SHP77 treated with DMSO at 0.1 percent for 48 hours (cell line): ENCODE measurements at places on chromosomes 1 and 21.

DNA sequence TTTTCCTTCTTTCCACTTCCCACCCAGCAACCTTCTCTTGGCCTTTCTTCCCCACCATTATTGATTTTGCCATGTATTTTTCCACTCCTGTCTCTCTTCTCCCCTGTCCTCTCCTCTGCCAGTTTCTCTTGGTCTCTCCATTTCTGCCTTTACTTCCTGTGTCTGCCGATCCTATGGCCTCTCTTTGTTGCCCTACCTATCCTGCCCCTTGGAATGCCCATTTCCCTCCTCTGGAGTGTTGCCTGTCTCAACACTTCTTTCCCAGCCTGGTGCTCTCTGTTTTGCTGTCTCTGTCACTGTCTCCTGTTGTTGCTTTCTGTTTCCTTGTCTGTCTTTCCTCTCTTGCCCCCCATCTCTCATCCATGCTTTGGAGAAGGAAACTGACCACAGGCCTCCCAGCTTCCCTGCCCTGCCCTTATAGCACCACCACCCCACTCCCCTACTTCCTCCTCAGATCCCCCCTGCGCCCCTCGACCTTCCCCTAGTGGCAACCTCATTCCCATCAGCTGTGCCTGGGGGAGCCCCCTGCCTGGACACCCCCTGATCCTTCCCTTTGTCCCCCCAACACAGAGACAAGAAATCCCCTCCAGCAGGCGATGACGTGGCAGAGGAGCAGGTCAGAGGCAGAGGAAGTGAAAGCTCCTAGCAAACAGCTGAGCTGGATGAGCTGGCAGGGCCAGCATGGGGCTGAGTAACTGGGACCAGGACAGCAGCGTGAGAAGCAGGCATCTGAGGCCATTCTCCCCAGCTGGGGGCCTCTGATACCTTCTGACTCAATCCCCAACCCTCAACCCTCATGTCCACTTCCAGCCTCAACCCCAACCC lies 6.6 kb upstream of the ETV3L start:
- no peak for DNase-seq

DNA sequence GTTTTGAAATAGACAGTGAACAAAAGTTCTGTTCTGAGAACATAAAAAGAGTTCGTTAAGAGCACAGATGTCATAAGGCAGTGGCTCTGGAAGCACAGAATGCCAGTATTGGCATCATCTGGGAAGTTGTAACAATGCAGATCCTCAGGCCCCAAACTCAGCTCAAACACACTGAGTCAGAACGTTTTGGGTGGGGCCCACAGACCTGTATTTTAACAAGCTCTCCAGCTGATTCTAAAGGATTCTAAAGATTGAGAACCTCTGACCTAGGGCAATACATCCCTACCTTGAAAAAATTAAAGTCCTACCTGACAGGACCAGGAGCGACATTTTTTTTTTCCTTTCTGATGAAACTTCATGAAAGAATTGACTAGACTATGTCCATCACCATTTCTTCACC lies 13.2 kb downstream of the ARHGEF11 start:
- DNase-seq = no peak

GRCh38 chr1:54743416-54744226 lies 20.7 kb downstream of the PARS2 start:
- DNase-seq = no peak

GRCh38 chr1:112075566-112075965 lies 86.1 kb upstream of the KCND3 start:
- no peak for DNase-seq

- DNase-seq = no peak
Observed at GRCh38 chr1:22168412-22168973, 25.6 kb upstream of the WNT4 start.

DNA sequence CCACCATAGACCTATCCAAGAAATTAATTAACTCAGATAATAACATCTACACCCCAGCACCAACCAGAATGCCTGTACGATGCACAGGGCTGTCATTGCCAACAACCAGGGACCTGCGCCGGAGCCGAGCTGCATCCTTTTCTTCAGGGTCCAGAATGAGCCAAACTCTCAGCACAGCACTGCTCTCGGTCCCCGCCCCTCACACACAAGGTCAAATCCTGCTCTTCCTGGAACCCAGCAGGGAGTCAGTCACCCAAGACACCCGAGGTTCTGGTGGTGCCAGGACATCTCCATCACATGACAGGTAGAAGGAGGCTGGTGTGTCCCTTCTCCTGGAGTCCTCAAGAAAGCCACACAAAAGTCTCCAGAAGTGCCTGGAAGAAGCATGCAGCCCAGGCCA lies 31.9 kb downstream of the NPHP4 start:
- no peak for DNase-seq

GRCh38 chr1:102190429-102190828 lies 193.7 kb upstream of the OLFM3 start:
- DNase-seq = no peak

DNA sequence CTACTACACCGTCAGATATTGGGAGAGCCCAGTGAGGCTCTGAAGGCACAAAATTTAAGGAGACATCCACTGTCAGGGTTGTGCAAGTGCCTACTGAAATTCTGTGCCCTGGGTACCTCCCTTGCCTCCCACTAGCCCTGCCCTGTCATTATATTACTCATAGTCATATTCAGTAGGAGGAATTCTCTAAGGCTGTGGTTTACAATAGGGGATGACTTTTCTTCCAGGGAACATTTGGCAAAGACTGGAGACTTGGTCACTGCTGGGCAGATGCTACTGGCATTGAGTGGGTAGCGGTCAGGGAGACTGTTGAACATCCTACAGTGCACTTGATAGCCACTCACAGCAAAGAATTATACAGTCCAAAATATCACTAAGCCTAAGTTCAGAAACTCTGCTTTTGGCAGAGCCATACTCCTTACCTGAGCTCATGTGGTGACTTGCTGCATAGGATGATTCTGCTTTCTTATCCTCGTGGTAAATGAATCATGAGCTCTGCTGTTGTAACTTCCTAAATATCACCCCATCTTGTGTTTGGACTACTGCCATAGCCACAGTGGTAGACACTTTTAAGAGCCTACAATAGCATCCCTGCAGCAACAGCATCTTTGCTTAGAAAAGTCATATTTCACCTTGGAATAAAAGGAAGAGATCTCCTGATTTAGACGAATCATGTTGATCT lies 563.4 kb upstream of the PLXNA2 start:
- DNase-seq = no peak

GRCh38 chr1:183248989-183249691 lies 63.1 kb downstream of the LAMC2 start:
- no peak for DNase-seq

- DNase-seq = no peak
Observed at GRCh38 chr1:110065841-110066240, 4.6 kb downstream of the ALX3 start.

- DNase-seq = no peak
Observed at GRCh38 chr21:43827015-43827611, 37.7 kb downstream of the RRP1 start.

GRCh38 chr21:26732432-26733221 lies 112.6 kb downstream of the ADAMTS1 start:
- no peak for DNase-seq

DNA sequence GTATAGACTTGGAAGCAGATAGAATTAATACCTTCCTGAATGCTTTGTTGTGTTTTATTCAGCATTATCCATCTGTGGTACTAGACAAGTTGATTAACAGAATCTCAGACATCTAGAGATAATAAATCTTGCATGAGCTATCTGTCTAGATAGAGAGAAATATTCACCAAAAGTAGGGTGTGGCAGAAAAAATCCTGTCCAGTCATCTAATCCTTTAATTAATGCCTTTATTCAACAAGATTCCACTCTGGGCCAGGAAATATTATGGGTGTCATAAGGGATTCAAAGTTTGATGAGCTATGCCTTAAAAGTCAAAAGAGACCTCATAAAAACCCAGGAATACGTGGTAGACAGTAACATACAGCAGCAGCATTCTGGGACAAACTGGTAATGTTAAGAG lies 601.2 kb downstream of the LMO4 start:
- DNase-seq = no peak

DNA sequence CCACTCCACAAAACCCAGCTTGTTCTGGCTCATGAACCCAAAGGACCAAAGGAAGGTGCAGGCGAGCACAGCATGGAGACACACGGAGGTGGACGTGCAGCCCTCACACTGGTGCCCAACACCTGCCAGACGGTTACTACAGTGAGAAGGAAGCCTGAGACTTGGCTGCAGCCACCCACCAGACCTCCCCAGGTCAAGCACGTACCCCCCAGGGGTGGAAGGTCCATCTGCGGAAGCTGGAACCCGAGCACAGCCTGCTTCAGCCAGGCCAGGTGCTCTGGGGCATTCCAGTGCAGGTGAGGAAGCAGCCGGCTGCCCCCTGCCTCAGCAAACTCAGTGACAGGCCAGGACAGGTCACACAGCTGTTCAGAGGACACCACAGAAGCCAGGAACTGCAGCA lies 16.0 kb upstream of the LSS start:
- no peak for DNase-seq

DNA sequence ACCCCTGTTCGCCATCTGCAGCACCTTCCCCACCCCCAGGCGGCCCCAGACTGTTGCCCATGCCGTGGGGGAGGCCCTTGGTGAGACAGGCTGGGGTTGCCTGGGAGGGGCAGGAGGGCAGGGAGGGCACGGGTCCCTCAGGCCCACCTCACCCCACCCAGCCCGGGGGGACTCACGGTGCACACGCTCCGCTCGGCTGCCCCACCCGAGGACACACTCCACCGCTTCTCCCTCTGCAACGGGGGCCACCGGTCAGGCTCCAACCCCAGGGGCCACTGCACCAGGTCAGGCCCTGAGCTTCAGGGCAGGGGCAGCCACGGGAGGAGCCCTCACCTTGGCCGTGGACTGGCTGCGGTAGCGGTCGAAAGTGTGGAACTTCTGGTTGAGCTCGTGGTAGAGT lies 24.0 kb upstream of the COL16A1 start:
- DNase-seq = no peak

- no peak for DNase-seq
Observed at GRCh38 chr1:153792631-153793041, 17.4 kb downstream of the SLC27A3 start.

- DNase-seq = no peak
Observed at GRCh38 chr1:26994020-26994786, 711 bp downstream of the TRNP1 start.

DNA sequence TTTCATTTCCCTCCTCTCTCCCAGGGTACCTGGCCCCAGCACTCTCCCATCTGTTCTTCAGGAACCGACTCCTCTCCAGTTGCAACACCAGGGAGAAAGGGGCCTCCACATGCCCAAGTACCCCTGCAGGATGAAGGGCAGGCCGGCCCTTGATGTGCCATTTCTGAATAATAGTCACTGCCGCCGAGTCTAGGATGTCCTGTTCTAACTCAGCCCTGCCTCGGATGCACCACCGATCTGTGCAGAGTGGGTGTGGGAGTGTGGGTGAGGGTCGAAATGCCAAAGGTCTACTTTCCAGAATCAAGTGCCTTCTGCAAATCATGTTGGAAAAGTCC lies 25.4 kb upstream of the SPSB1 start:
- DNase-seq = no peak

DNA sequence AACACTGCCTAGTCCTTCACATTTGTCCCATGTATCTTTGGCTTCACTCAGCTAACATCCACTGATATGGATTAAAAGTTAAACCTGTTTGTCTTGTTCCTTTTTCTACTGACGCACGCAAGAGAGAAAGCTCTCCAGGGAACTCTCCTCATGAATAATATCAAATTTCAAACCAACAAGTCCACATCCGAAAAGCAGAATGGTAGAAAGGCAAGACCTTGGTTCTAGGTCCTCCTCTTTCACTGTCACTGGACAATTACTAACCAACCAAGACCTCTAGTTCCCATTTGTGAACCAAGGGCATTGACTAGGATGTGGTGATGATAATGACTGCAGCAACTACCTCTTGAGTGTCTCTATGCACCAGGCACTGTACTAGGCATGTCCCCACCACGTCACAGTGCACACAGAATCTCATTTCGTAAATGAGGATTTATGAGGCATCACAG lies 8.4 kb downstream of the PLPP3 start:
- no peak for DNase-seq

GRCh38 chr1:70818401-70818800 lies 229.2 kb downstream of the PTGER3 start:
- no peak for DNase-seq

DNA sequence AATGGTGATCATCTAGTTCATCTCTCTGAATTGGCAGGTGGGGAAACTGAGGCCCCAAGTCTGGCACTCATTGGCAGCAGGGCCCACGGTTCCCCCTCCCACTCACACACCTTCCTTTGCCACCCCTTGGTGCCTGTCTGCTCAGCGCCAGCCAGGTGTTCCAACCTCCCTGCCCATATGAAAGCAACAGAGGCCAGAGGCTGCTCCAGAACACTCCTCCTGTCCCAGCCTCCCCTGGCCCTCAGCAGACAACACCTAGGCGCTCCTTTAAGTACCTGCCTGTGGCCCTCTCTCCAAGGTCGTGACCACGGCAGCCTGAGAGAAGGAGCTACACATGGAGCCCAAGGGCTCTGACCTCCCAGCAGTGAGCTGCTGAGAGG lies 362.3 kb upstream of the VAMP3 start:
- DNase-seq = no peak

- no peak for DNase-seq
Observed at GRCh38 chr1:44355582-44356305, 687 bp upstream of the ERI3 start.

GRCh38 chr21:43721206-43721605 lies 2.3 kb downstream of the PDXK start:
- no peak for DNase-seq

DNA sequence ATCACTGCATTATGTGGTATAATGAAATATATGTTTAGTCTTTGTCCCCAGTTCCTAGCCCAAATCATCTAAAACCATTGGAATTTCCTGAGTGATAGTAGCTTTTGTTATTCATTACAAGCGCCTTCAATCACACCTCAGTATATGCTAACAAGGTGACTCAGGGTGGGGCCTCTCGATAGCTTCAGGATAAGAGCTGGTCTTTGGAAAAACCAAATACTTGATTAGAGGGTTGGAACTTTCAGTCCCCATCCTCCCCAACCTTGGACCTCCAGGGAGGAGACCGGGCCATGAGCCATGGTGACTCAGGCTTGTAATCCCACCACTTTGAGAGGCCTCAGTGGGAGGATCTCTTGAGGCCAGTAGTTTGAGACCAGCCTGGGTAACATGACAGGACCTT lies 5.1 kb upstream of the BRDT start:
- no peak for DNase-seq

DNA sequence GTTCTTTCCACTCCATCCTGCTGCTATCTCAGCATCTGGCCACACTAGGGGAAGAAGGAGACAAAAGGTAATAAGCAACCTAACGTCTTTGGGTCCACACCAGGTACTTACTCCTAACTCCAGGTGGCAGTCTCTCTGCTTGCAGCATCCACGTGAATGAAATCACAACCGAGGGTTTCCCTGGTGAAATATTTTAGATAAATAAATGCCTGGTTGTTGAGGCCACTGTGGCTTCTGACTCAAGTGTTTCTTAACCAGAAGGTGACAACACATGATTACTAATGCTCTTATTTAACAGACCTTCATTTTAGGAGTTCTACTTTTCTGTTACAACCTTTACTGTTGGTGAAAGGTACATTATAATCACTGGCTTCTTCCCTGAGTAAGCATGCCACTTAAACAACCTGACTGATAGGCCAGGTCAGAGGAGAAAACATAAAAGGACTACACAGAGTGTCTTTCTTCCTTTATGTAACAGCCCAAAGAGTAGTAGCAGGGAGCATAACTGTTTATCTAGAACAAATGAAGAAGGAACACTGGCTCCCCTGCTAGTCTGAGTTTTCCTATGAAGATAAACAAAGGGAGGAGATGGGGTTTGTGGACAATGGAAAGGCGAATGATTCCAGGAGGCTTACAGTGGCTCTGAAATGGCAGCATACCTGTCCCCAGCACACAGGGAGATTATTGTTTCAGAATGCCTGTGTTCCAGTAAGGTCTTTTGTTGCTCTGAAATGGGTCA lies 59.9 kb downstream of the SYT6 start:
- DNase-seq = no peak
